Neural crest cell (in vitro differentiated cells): ENCODE measurements at places on chromosomes 4 and X. TPM values are rescaled to one million over a fixed set of nuclear protein-coding genes. Genes with fewer than 3 reads are reported as not detected.

Gene EIF4E
- 144 and 145 TPM in 2 replicates for total RNA-seq

DNA sequence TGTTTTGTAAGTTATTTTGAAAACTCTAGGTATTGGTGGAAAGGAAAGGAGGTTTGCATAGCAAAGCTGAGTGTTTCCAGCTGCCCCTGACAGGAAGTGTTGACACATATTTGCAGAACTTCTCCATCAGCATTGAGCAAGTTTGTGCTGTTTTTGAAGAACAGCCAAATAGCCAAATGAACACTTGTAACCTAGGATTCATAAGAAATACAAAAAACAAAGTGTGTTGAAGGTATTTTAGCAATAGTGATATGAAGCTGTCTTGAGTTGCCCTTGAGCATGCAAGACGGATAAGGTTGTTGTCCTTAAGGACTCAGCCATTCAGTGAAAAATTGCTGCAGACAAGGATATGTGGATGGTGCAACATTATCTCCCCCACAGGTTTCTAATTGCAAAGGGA is 68.3 kb upstream of the PGM2 start:
- no peak for DNase-seq

Gene XK
- total RNA-seq = 0.12 and 0.20 TPM in 2 replicates

DNA sequence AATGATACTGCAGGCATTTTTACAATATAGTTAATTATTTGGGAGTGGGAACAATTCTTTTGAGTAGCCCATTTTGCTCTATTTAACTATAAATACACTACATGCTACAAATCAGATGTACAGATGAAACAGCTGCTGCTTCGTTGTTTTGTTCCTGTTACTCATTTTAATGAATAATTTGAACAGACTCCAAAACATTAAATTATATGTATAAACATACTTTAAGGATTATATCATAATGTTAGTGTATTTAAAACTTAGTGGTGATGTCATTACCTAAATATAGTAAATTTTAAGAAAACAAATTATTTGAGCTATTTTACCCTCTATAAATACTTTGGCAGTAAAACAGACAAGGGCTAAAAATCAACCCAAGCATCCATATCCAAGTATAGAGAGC is 60.7 kb downstream of the GAB1 start:
- DNase-seq = no peak

GRCh38 chrX:70908541-70908940 is at the start of gene TEX11:
Gene TEX11, minus strand, starts transcription at chrX:70908711. Its CDS starts 922 bp downstream, at chrX:70907789.
- no peak for DNase-seq

- DNase-seq = no peak
Observed at GRCh38 chr4:43992552-43992951, 456.1 kb downstream of the KCTD8 start.

DNA sequence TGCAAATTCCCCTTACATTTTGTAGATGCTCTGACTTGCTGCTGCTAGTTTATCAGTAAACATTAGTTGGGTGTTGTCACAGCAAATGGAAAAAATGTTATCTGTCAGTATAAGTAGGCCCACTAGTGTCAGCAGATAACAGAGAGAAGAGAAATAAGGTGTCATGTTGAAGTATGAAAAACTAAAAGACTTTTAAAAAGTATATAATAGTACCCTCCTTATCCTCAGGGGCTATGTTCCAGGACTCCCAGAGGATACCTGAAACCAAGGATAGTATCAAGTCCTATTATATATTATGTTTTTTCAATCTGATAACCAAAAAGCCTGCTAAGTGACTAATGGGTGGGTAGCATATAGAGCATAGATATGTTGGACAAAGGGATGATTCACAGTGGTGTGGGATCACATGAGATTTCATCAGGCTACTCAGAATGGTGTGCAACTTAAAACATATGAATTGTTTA is 11.6 kb upstream of the BMP2K start:
- DNase-seq = no peak
